ENCODE measurements at places on chromosomes 12 and 14. TPM values are rescaled to one million over a fixed set of nuclear protein-coding genes. Genes with fewer than 3 reads are reported as not detected.

TRHDE gene
- 5.0 TPM for total RNA-seq

GAS2L3 gene
- total RNA-seq: 14.9 TPM

NRIP2 gene
- not detected for total RNA-seq

AHNAK2 gene
- 5.9 TPM for total RNA-seq

DNA sequence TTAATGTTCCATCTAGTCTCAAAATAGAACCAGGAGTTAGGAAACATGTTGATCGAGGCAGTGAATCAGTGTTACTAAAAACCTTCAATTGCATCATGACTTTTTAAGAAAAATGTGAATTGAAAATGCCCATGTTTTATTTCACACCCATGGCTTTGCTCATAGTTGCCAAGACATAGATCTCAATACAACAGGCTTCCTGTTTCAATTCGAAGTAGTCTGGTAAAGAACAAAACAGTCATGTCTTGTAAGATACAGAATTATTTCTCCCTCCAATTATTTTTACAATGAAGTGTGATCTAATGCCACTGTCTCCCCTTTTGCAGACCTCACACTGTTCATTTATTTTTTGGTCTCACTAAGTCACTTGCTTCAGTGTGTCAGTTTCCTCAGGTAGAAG lies 44.6 kb upstream of the FAR2 start:
- no peaks in the 10 kb centered on the region for H3K36me3 ChIP-seq
- no peak for DNase-seq
- H3K4me3 ChIP-seq: no peak overlapping the region
- no peak overlapping the region for H3K27ac ChIP-seq
- H3K27me3 ChIP-seq: no peaks in the 10 kb centered on the region

DNA sequence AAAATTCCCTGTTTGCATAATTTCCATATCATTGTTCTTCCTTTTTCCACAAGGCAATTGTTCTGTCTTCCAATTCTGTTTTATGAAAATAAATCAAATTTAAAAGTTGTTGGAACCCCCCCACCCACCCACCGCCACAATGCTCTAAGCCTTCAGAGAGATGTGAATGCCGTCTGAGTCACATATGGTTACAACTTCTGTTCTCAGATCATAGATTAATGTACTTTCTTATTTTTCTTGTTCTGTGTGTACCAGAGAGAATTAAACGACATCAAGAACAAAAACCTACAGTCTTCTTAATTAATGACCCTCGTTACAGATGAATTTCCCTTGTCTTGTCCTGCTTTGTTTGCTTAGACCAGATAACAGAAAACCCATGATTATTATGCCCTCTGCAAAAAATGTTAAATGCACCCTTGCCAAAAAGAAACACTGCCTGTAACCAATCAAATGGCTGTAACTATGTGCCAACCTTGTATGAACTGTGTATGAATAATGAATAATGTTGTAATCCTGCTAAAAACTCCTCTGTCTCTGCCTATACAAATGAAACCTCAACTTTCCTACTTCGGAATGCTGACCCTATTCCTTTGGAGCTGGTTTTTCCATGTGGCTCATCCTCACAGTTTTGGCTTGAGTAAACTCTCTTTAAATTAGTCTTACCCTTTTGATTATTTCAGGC lies 14.0 kb downstream of the OR6S1 start:
- peaks cover 5% of the 10 kb centered on the region for H3K4me1 ChIP-seq
- peaks cover 25% of the 10 kb centered on the region for H3K27me3 ChIP-seq
- no peaks in the 10 kb centered on the region for H3K36me3 ChIP-seq
- no peak for DNase-seq

DNA sequence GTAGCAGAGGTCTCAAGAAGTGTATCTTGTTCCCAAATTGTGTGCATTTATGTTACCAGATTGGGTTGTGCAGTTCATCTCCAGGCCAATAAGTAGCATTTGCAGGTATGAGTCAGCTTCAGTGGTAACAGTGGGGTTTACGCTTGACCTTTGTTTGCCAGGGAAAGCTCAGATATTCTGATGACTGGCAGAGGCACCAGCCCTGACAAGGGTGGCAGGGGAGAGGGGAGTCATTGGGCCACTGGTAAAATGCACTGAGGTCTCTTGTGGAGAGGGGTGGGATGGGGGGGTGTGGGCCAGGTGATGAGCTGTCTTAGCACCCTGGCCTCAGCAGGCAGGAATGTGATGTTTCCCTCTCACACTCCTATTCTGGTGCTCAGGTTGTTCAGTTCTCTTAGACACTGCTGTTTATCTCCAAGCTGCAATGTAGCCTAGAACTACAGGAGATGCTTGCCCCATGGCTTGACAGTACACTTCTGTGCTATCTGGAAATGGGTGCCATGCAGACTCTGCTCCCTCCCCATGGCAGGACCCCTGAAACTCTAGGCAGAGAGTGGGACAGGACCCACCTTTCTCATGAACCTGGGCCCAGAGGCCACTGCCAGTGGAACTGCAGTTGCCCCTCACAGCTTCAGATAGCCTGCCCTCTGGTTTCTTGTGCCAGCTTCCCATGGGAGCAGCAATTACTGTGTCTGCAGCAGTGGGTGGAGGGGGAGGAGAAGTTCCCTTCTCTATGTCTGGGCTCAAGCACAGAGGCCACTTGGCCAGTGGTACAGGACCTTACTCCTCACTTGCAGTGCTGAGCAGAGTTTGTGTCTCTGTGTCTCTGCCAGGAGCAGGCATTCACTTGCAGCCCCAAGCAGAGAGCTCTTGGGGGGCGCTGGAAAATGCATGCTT lies 31.9 kb downstream of the USP15 start:
- DNase-seq: no peak
- no peak overlapping the region for H3K4me3 ChIP-seq
- H3K4me1 ChIP-seq: no peaks in the 10 kb centered on the region

GRCh38 chr12:64160021-64160710 lies 61.9 kb downstream of the KICS2 start:
- no peaks in the 10 kb centered on the region for H3K4me1 ChIP-seq
- H3K4me3 ChIP-seq: no peak overlapping the region

DNA sequence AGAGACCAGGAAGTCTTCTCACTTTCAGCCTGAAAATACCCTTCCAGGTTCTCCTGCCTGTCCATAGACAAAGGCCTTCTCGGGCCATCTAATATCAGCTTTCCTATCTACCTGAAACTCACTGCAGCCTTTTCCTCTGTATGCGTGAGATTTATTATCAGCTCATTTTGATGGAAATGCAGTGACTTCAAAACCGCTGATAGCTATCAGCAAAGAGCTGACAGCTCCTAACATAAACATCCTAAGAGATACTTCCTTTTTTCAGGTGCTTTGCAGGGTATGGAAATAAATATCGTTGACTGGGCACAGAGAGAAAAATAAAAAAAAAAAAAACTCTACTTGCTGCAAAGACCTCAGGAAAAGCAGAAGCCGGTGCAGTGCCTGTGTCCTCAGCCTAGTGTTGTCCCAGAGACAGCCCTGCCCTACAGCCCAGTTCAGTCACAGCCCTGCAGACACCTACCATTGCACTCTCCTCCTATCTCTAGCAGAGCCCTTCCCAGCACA lies 215.0 kb upstream of the EGLN3 start:
- no peak overlapping the region for H3K27ac ChIP-seq
- H3K27me3 ChIP-seq: peaks cover 5% of the 10 kb centered on the region
- H3K4me3 ChIP-seq: no peak overlapping the region
- no peaks in the 10 kb centered on the region for H3K4me1 ChIP-seq

DNA sequence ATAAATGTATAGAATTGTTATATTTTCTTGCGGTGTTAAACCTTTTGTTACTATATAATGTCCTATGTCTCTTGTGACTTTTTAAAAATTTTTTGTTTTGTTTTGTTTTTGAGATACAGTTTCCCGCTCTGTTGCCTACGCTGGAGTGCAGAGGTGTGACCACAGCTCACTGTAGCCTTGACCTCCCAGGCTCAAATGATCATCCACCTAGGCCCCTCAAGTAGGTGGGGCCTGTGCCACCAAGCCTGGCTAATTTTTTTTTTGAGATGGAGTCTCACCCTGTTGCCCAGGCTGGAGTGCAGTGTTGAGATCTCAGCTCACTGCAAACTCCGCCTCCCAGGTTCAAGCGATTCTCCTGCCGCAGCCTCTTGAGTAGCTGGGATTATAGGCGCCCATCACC lies 26.5 kb upstream of the RCOR1 start:
- no peaks in the 10 kb centered on the region for H3K27me3 ChIP-seq
- DNase-seq: no peak
- no peak overlapping the region for H3K27ac ChIP-seq

DNA sequence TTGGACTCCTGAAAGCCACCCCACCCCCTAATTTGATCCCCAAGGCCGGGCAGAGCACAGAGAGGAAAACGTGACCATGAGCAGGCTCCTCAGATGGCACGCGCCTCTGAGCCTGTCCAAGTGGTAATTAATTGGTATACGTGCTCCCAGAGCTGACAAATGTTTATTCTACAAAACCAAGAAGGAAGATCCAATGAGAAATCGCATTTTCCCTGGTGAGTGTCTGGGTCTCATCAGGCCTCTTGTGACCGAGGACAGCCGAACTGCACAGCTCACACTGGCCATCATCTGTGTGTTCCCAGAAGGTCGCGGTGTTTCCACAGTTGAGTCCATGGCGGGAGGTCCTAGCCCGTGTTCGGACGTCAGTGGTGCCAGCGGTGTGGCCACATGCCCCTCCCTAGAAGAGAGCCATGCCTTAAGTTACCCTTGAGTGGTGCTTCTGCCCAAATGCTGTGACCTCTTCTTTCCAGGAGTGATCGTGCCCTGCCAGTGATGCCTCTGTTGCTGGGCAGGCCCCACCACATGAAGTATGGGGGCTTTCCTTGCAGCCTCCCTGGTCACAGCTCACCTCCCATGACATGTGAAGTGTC lies 317.5 kb upstream of the RTL1 start:
- H3K4me3 ChIP-seq: no peak overlapping the region
- no peak for DNase-seq
- H3K36me3 ChIP-seq: no peaks in the 10 kb centered on the region
- peak overlapping the region; percentile 82 for H3K27ac ChIP-seq

DNA sequence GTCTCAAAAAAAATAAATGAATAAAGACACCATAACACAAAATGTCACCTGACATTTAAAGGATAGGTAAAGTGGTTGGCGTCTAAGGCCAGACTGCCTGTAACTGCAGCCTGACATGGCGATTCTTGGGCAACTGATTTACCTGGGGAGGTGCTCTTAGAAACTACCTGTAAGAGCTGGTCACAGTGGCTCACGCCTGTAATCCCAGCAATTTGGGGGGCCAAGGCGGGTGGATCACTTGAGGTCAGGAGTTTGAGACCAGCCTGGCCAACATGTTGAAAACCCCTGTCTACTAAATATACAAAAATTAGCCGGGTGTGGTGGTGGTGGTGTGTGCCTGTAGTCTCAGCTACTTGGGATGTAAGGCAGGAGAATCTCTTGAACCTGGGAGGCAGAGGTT lies 8.4 kb downstream of the RPL6 start:
- no peak overlapping the region for H3K4me3 ChIP-seq
- H3K27ac ChIP-seq: no peak overlapping the region
- no peaks in the 10 kb centered on the region for H3K27me3 ChIP-seq

DNA sequence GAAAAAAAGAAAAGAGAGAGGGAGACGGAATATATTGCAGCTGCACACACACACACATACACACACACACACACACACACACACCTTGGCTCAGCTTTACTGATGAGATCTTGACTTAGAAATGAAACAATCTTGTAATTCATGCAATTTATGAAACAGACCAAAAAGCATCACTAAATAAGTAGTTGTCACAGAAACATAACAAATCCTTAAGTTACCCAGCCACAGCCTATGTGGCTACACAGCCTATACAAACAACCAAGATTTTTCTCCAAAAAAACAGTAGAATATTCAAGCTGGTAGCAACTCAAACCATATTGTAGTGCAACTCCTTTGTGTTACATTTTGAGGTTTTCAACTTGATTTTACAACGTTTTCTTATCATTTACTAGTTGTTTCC lies 37.9 kb upstream of the GNG2 start:
- H3K4me1 ChIP-seq: no peaks in the 10 kb centered on the region
- H3K36me3 ChIP-seq: no peaks in the 10 kb centered on the region
- no peak overlapping the region for H3K27ac ChIP-seq
- no peak overlapping the region for H3K4me3 ChIP-seq

DNA sequence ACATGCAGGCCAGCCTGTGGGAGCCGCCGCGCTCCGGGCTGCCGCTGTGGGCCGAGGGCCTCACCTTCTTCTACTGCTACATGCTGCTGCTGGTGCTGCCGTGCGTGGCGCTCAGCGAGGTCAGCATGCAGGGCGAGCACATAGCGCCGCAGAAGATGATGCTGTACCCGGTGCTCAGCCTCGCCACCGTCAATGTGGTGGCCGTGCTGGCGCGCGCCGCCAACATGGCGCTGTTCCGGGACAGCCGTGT lies 2.9 kb downstream of the TMEM121 start:
- no peak overlapping the region for H3K4me3 ChIP-seq
- no peak for DNase-seq
- H3K36me3 ChIP-seq: no peaks in the 10 kb centered on the region
- no peaks in the 10 kb centered on the region for H3K4me1 ChIP-seq
- no peaks in the 10 kb centered on the region for H3K27me3 ChIP-seq

GRCh38 chr14:71711125-71711524 lies 221.1 kb upstream of the RGS6 start:
- peak overlapping the region; percentile 39 for H3K27ac ChIP-seq
- H3K4me3 ChIP-seq: no peak overlapping the region
- DNase-seq: no peak
- H3K27me3 ChIP-seq: no peaks in the 10 kb centered on the region

- H3K4me3 ChIP-seq: no peak overlapping the region
- no peak for DNase-seq
- no peaks in the 10 kb centered on the region for H3K36me3 ChIP-seq
- no peaks in the 10 kb centered on the region for H3K27me3 ChIP-seq
Observed at GRCh38 chr12:129594098-129594497, 309.7 kb downstream of the TMEM132D start.

- H3K27ac ChIP-seq: no peak overlapping the region
- DNase-seq: no peak
- H3K4me3 ChIP-seq: no peak overlapping the region
- no peaks in the 10 kb centered on the region for H3K27me3 ChIP-seq
- no peaks in the 10 kb centered on the region for H3K4me1 ChIP-seq
Observed at GRCh38 chr12:40248034-40248433, 23.2 kb downstream of the LRRK2 start.

- no peak overlapping the region for H3K4me3 ChIP-seq
- DNase-seq: no peak
- no peaks in the 10 kb centered on the region for H3K27me3 ChIP-seq
- H3K4me1 ChIP-seq: peaks cover 4% of the 10 kb centered on the region
- no peaks in the 10 kb centered on the region for H3K36me3 ChIP-seq
Observed at GRCh38 chr12:31300783-31301182, 25.2 kb downstream of the SINHCAF start.

GRCh38 chr12:107560899-107561285 lies 124.7 kb upstream of the PWP1 start:
- H3K27ac ChIP-seq: no peak overlapping the region
- H3K4me3 ChIP-seq: no peak overlapping the region
- H3K4me1 ChIP-seq: no peaks in the 10 kb centered on the region
- H3K36me3 ChIP-seq: no peaks in the 10 kb centered on the region
- H3K27me3 ChIP-seq: peaks cover 5% of the 10 kb centered on the region

GRCh38 chr12:40831916-40832315 lies 139.7 kb downstream of the CNTN1 start:
- no peak overlapping the region for H3K4me3 ChIP-seq
- no peaks in the 10 kb centered on the region for H3K27me3 ChIP-seq
- no peaks in the 10 kb centered on the region for H3K36me3 ChIP-seq
- H3K27ac ChIP-seq: no peak overlapping the region
- no peaks in the 10 kb centered on the region for H3K4me1 ChIP-seq

Data from hepatocyte (in vitro differentiated cells).